CD4-positive, alpha-beta T cell treated with Interleukin-4 for 1 hour (primary cell): ENCODE measurements at places on chromosomes 1 and 21.

DNA sequence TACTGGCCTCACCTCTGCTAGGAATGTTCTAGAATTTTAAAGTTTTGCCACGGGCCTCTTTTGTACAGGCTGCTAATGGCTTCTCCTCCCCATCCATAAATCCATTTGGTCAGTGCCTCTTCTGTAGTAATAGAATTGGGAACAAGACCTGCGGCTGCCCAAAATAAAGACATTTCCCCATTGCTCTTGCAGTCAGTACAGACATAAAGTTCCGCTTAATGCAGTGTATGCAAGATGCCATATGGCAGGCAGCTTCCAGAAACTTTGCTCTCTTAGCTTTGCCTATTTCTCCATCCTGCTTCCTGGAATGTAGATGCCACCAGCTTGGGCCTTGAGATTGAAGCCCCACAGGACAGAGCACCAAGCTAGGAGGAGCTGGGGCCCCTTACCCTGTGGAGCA lies 3.7 kb upstream of the SLC2A5 start:
- DNase-seq = no peak

DNA sequence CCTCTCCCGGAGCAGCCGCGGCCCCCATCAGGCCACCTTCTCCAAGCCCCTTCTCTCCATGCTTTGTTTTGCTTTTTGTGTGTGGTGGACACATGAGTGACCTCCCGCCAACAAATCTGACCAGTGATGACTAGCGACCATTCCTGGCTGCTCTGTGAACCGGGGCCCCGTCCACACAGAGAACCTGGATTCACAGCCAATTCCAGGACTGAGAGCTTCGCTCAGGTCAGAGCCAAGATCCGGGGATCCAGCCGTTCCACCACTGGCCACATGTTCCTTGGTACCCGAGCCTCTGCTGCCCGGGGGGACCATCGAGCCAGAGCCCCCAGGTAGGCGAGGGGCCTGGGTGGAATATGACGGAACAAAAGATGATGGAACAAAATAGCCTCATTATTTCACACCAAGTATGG lies 46.7 kb upstream of the COL18A1 start:
- DNase-seq = no peak

- no peak for DNase-seq
Measured at GRCh38 chr1:186055846-186056245, 319.2 kb downstream of the TPR start.

DNA sequence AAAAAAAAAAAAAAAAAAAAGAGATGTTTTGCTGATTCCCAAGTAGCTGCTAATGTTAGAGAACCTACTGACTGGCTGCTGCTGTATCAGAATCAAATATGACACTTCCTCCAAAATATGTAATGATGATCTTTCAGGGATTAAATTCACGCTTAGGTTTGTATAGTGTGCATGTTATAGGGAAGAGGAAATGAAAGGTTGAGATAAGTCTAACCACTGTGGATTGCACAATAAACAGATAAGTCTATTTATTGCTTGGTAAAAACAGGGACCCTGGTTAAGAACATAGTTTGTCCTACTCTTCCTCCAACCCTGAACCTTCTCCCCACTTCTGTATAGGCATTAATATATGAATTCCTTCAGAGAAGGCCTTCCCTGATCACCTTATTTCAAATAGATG lies 13.2 kb downstream of the RC3H1 start:
- no peak for DNase-seq

- DNase-seq = no peak
Measured at GRCh38 chr21:28317177-28317950, 675.3 kb downstream of the LTN1 start.

DNA sequence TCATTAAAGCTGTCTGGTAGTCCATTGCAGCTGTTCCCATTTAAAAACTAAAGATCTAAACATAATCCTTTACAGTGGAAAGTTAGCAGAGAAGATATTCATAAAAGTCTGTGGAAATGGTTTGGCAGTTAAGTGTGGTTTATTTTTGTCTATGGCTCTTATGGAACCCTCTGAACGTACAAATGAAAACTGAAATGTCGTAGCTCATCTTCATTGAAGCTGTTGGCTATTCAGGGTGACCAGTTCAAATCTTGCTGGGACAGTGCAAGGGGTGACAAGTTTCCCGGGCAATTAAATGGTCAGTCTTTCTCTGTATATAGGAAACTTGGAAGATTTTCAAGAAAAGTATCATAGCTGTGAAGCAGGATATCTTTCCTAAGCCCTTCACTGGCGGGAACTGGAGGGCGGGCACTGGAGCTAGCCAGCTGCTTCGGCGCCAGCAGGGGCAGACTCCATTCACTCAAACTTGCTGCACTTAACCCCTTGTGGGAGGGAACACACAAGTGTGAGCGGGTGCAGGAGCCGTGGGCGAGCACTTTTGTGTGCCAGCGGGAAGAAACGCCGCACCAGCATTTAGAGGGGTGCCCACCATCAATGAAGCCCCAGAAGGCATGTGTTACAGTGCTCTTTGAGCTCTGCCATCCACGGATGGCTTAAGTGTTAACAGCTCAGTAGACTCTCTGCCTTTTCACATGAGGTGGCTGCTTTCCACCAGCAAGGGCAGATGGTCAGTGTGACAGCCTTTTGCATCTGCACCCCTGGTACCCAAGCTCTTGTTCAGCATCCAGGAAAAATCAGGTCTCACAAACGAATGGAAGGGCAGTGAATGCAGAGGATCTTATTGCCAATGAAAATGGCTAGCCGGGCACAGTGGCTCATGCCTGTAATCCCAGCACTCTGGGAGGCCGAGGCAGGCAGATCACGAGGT lies 232.1 kb upstream of the KAZN start:
- DNase-seq = no peak

DNA sequence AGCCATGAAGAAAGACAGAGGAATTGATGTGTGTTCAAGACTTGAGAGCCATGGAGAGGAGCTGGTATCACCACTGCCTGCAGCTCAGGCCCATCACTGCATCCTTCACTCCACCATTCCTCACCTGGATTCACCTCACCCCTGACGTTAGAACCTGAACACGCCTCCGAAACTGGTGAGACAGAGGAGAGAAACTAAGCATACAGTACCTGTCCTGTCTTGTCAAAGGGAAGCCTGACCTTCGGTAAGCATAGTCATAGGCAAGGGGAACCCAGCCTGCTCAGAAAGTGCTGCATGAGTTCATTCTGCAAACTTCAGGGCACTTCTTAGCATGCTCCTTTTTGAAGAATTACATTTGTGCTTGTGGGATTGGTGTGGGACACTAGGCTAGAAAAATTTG lies 425.8 kb downstream of the DSCAM start:
- no peak for DNase-seq

GRCh38 chr1:147600119-147601111 lies 59.1 kb downstream of the BCL9 start:
- DNase-seq = no peak

DNA sequence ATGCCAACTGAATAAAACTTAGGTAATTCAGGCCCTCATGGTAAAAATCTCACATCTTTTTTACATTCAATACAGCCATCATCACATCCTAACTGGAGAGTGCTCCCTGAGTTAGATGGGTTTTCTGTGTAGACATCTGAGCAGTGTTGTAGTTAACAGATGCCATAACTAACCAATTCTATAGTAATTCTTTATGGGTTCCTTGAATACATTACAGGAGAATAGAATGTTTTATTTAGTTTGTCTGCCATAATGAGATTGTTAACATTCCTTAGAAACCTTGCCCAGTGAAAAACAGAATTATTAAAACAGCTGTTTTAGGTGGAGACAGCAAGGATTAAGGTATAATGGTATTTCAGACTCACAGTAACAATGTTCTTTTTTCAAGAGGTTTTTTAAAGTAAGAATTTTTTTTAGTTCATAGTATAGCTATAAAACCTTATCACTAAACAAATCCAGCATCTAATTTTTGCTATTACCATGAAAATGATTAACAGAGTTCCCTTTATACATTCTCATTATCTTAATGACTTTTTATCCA lies 95.3 kb downstream of the ATP5PO start:
- DNase-seq = no peak

GRCh38 chr1:203663294-203663693 lies 36.7 kb downstream of the ATP2B4 start:
- no peak for DNase-seq

GRCh38 chr1:168811176-168811575 lies 82.2 kb upstream of the DPT start:
- no peak for DNase-seq

GRCh38 chr21:38798481-38798882 lies 7.2 kb upstream of the ETS2 start:
- no peak for DNase-seq

DNA sequence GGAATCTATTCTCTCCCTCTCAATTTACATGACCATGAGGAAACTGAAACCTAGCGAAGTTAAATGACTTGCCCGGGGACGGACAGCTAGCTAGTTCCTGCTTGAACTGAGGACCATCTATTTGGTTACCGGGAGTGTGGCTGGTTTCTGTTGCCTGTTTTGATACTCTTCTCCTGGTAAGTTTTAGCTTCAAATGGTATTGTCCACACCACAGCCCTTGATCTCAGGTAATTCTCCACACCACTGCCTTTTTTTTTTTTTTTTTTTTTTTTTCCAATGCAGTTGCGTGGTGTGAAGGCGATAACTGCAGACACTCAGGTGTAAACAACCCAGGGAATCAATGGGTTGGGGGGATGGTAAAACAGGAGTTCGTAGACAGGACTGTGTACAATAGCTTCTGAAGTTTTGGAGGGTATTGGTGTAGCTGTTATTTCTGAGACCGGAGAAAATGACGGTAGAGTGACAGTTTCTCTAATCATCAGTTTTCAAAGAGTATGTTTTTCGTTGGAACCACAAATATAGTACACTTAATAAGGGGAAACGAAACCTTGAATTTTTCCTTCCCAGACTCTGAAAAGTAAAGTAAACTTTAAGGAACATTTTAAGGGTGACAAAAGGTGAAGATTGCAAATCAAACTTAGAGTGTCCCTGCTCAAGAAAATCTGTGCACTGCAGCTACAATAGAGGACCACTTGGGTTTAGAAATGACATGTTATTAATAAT lies 125.3 kb upstream of the CACYBP start:
- no peak for DNase-seq

DNA sequence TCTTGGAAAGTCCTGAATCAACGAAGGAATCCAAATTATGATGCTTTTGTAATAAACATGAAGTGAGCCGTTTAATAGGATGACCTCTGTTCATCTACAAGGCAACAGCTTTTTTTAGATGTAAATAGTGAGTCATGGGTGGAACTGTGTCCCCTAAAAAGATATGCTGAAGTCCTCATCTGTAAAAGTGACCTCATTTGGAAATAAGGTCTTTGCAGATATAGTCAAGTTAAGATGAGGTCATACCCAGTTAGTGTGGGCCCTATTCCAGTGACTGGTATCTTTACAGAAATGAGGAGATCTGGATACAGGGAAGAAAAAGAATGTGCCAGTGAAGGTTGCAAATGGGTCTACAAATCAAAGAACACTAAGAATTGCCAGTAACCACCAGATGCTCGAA lies 1287.3 kb upstream of the ADGRL4 start:
- no peak for DNase-seq

GRCh38 chr1:190000365-190000872 lies 477.2 kb downstream of the BRINP3 start:
- no peak for DNase-seq
